Heart left ventricle (tissue), 16 donors: ENCODE measurements at places on chromosomes 11 and 22. TPM values are rescaled to one million over a fixed set of nuclear protein-coding genes. Genes with fewer than 3 reads are reported as not detected.

GRCh38 chr11:118615282-118615975, 8.0 kb downstream of the PHLDB1 start:
- DNase-seq = peak; percentile 7

DNA sequence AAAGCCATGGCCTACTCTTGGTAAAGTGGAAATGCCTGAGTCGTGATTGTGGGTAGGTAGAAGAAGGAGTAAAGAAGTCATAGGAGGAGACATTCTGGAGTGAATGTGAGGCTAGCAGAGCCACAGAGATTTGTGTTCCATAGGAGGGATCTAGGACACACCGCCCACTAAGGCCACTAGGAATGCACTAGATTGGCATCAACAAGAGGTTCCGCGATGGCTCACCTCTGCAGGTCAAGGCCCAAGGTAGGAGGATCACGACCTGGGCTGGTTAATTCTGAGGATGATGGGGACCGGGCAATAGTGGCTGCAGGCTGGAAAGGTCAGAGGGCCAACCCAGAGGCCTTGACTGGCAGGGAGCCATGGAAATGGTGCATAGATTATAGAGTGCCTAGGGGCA, 48.8 kb upstream of the OPCML start:
- DNase-seq = no peak

The DERL3 gene
- total RNA-seq = 2.8 TPM

DNA sequence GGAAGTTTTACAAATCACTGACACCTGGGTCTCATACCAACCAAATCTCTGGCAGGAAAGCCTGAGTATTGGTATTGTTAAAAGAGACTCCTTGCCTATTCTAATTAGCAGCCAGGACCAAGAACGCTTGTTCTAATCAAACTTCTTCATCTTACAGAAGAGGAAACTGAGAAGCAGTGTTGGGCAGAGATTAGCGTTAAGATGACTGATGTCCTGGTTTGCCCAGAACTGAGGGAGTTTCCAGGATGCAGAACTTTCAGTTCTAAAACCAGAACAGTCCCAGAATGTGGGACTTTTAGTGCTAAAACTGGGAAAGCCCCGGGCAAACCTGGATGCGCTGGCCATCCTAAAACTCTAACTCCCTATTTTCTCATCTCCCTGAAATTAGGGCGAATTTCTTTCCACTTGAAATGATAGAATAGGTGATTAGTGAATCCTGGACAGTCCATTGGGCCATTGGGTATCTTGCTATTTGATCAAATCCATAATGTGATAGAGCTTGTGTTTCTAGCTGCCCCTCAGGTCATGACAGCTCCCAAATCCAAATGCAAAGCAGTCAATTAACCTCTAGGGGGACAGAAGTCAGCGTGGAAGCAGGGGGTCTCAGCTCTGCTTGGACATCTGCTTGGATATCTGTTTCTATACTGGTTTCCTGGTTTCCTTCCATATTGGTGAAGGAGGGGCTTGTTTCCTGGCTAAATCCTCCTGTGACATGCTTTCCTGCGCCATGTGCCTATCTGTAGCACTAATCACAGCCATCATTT, 16.0 kb upstream of the TMPRSS13 start:
- DNase-seq = no peak

The TLCD5 gene
- 9.8 TPM for total RNA-seq

The OR8D1 gene
- not detected for total RNA-seq

The SAA2 gene
- not detected for total RNA-seq

The CRYBB1 gene
- total RNA-seq = not detected

The PRR33 gene
- 1.4 TPM for total RNA-seq

DNA sequence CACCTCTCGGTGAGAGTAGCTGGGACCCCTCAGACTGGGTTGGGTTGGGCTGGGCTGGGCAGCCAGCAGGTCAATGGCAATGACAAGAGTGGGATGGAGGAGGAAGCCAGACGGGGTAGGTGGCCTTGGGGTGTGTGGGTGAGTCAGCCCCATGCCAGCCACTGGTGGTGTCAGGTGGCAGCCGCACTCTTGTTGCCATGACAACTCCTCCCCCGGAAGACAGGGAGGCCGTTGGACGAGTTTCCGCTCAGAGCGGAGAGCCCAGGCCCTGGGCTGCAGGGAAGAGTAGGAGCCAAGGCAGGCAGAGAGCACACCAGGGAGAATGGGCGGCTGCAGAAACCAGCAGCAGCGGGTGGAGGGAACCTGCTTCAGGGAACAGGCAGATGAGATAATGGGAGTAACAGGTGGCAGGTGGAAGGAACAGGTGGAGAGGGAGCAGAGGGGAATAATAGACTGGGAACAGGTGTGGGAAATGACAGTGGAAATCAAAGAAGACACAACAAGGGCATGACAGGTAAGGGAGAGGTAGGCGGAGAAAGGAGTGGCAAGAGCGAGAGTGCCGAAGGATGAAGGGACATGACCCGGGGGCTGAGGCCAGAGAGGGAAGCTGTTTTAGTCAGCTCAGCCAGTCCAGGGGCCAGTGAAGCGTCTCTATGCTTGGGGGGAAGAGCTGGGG, 8.7 kb downstream of the SPTBN2 start:
- no peak for DNase-seq

GRCh38 chr11:27882066-27882697, 181.9 kb upstream of the BDNF start:
- DNase-seq = no peak

DNA sequence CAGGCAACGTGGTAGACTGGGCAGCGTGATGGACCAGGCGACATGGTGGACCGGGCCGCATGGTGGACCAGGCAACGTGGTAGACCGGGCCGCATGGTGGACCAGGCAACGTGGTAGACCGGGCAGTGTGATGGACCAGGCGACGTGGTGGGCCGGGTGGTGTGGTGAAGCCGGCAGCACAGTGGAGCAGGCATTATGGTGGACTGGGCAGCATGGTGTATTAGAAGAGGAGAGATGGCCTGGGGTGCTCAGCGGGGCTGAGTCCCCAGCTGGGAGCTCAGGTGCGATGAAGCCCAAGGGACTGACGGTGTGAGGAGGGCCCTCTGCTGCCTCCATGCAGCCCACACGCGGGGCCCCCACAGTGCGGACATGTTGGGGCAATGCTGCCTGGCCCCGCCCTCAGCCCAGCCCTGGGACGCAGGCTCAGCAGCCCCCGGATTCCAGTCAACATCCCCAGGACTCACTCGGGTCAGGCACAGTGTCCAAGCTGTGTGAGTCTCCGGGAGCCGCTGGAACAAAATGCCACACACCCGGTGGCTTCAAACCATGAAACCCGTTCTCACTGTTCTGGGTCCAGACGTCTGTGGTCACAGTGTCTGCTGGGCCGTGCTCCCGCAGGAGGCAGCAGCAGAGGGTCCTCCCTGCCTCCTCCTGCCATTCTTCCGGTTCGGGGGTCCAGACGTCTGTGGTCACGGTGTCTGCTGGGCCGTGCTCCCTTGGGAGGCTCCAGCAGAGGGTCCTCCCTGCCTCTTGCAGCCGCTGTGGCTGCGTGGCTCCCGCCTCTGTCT, 1084.9 kb downstream of the BRD1 start:
- DNase-seq = no peak

GRCh38 chr11:1990872-1991578, 6.6 kb downstream of the H19 start:
- DNase-seq = no peak

DNA sequence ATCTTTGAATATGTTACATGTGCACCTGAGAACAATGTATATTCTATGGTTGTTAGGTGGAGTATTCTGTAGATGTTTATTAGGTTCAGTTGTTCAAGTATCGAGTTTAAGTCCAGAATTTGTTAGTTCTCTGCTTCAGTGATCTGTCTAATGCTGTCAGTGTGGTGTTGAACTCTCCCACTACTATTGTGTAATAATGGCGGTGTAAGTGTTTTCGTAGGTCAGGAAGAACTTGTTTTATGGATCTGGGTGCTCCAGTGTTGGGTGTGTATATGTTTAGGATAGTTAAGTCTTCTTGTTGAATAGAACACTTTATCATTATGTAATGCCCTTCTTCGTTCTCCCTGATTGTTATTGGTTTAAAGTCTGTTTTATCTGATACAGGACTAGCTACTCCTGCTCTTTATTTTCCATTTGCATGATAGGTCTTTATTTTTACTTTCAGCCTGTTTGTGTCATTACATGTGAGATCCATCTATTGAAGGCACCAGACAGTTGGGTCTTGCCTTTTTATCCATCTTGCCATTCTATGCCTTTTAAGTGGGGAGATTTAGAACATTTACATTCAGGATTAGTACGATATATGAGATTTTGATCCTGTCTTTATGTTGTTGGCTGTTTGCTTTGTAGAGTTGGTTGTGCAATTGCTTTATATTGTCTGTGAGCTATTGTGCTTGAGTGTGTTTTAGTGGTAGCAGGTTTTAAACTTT, 121.6 kb downstream of the DDX10 start:
- no peak for DNase-seq

- no peak for DNase-seq
These were observed 986.9 kb upstream of the CHORDC1 start for GRCh38 chr11:91209751-91210150.

The CARD16 gene
- total RNA-seq = 4.3 TPM

The CNIH2 gene
- total RNA-seq = not detected

- DNase-seq = no peak
These were observed 20.0 kb downstream of the C11orf24 start for GRCh38 chr11:68251765-68252164.

DNA sequence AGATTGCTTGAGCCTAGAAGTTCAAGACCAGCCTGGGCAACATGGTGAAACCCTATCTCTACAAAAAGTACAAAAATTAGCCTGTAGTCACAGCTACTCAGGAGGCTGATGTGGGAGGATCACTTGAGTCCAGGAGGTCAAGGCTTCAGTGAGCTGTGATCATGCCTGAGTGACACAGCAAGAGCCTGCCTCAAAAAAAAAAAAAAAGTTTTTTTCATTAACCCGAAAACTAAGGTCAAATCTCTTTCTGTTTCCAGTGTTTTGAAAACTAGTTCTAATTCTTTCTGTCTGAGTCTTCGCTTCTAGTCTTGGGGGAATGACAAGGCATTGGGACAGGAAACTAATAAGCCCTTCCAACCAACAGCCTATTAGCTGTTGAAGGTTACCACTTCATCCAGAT, 57.6 kb downstream of the LIF start:
- DNase-seq = no peak

The FOLH1 gene
- total RNA-seq = not detected

GRCh38 chr22:33018232-33018864, 39.8 kb downstream of the SYN3 start:
- peak; percentile 40 for DNase-seq

DNA sequence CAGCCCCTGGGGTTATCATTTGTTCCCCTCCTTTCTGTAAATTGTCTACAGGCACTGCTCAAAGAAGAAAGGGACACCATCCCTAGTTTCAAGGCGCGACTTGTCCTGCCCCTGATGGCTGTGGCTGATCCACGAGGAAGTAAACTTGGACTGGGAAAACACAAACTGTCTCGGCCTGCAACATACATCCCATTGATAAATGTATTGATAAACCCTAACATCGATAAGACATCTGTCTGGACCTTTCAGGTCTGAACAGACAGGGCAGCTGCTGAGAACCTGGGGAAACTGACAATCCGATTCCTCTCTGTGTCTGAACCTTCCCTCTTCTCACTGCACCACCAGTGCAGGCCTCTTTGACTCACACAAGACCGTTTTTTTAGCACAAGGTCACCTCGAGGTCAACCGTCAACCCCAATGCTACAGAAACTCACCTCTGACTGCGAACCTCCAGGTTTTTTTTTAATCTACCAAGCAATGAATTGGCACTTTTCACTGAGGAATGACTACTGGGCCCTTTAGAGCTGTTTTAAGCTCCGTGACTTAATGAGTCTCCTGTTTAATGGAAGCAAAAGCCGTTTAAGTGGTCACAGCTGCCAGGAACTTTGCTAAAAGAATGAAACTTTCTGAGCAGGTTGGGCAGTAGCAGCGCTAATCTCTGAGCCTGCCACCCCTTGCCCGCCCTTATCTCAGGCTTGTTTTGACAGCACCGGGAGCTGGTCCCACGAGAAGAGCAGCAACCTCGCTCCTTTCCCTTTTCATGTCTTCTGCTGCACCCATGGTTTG, 203.8 kb upstream of the TMEM45B start:
- DNase-seq = no peak

DNA sequence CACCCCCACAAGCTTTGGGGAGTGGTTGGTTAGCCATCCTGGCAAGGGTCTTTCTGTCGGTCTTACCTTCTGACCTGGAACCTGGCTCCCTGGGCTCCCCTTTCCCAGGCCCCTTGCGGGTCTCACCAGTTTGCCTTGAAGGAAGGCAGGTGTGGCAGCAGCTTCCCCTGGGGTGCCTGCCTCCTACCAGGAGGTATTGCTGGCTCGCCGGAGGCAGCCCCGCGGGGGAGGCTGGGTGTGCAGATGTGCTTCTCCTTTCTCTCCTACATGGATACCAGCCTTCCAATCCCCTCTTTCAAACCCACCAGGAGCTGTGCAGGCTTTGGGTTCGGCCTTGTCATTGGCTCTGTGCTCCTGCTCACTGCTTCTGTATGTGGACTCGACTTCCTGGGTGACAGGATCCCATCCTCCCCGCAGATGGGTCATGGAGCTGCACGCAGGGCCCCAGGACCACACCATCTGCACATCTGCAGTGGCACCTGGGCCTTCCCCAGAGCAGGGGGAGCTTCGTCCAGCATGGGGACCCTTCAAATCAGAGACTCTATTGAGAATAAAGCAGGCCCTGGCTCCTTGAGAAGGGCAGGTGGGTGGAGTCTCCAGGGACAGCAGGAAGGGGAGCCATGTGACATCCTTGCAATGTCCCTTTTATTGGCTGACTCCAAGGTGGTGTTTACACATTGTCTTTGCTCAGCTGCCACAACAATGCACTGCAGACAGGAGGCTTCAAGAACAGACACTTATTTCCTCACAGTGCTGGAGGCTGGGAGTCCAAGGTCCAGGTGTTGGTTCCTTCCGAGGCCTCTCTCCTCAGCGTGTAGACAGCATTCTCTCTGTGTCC, 592.0 kb downstream of the BRD1 start:
- no peak for DNase-seq

DNA sequence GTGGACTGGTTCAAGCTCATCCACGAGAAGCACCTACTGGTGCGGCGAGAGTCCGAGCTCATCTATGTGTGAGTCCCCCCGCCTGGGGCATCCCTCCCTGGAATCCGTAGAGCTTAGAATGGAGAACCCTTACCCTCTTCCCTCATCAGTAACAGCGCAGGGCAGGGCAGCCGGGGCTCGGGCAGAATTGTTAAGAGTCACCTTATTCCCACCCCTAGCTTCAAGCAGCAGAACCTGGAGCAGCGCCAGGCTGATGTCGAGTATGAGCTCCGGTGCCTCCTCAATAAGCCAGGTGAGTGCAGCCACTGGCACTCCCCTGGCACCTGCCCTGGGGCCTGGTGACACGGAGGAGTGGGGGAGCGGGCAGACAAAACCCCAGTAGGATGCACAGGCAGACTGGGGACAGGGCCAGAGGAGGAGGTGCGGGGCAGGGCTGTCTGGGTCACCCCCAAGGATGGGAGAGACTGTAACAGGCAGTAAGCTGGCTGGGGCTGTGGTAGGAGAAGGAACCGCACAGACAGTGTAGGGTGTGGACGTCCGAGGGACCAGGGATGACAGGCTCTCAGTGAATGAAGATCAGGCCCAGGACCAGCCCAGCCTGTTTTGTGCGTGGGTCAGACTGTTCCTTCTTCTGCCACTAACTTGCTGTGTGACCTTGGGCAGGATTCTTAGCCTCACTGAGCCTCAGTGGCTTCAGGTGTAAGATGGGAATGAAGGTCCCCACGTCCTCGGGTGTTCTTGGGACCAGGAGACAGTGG, 20.4 kb downstream of the C22orf23 start:
- DNase-seq = no peak

GRCh38 chr11:120702656-120703055, 191.1 kb downstream of the GRIK4 start:
- DNase-seq = no peak
